ENCODE measurements at places on chromosomes 3 and 15.

- no peaks in the 10 kb centered on the region for H3K4me1 ChIP-seq
- DNase-seq, result no peak
- peaks cover 13% of the 10 kb centered on the region for H3K27me3 ChIP-seq
- H3K4me3 ChIP-seq, result no peak overlapping the region
- H3K27ac ChIP-seq, result no peak overlapping the region
- H3K36me3 ChIP-seq, result no peaks in the 10 kb centered on the region
These were observed 14.9 kb upstream of the DNAAF4 start for GRCh38 chr15:55522742-55523450.

DNA sequence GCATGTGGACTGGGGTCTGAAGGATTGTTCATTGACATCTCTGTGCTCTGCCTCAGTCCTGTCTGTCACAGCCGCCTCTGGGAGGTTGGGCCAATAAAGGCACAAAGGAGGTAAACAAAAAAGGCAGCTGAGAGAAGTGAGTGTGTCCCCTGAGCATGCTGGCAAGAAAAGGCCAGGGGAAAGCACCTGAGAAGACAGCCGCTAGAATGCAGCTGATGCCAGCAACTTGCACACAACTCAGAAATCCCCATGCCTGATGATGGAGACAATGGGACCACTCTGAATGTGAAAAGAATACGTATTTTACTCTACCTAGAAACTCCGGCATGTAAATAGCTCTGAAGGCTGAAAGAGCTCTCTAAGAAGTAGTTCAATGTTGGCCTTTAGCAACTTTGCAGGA lies 118.7 kb downstream of the KCNH8 start:
- H3K36me3 ChIP-seq, result no peaks in the 10 kb centered on the region
- no peak for DNase-seq
- H3K4me1 ChIP-seq, result no peaks in the 10 kb centered on the region
- H3K27ac ChIP-seq, result no peak overlapping the region
- no peak overlapping the region for H3K4me3 ChIP-seq

DNA sequence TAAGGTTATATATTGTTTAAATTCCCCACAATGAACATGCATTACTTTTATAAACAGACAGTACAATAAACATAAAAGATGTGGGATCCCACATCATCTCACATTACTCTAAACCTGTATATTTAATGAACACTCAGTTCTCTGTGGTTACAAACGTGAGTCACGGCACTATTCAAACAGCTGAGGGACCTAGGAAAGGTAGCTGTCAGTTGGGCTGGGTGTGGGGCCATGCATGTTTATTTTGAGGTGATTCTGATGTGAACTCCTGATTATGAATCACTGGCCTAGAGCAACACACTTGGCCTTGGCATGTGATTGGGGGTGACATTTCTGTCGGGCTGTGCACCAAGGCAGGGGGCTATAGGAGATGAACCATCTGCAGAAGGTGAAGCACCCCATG lies 147.6 kb upstream of the HACD2 start:
- peaks cover 26% of the 10 kb centered on the region for H3K4me1 ChIP-seq
- DNase-seq, result peak; percentile 82
- no peak overlapping the region for H3K4me3 ChIP-seq
- H3K27me3 ChIP-seq, result no peaks in the 10 kb centered on the region
- peaks cover 34% of the 10 kb centered on the region for H3K36me3 ChIP-seq

DNA sequence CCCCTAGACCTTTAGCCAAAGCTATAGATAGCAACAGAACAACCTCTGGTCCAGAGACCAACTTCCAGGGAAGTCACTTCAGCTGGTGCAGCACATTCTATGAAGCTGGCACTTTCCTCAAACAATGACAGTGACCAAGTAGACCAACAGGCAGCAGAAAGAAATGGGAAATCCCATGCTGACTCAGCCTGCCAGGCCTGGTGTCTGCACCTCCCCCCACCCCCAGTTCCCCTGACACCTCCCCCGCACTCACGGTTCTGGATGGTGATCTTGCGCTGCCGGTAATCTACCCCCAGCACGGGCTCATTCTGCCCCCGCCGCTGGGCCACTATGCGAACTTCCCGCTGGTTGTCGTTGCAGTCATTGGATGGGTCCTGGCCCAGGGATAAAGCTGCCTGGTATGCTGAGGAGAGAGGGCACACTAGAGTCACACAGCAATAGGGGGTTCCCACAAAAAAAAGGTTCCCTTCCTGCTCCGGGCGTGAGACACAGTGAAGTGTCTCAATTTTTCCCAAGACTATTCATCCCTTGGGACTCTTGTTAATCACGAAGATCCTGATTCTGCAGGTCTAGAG lies 17.0 kb downstream of the ILDR1 start:
- no peak for DNase-seq
- H3K27me3 ChIP-seq, result peaks cover 6% of the 10 kb centered on the region
- no peaks in the 10 kb centered on the region for H3K36me3 ChIP-seq
- H3K4me3 ChIP-seq, result no peak overlapping the region
- H3K27ac ChIP-seq, result no peak overlapping the region

DNA sequence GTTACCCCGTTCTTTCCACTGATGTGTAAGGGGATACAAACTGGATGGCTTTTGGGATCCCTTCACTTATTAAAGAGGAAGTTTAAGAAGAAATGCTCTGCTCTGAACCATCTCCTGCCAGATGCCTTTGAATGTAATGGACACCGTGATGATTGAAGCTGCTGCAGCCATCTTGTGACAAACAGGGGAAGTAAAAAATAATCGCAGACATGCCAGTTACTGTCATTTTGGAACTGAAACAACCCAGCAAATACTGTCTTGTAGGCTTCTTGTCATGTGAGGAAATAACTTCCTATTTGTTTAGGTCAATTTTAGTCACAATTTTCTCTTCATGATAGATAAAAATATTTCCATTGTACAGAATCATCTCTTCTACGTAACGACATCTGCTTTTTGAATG lies 224.0 kb downstream of the CHL1 start:
- H3K4me1 ChIP-seq, result no peaks in the 10 kb centered on the region
- H3K27ac ChIP-seq, result no peak overlapping the region
- no peak for DNase-seq
- no peaks in the 10 kb centered on the region for H3K27me3 ChIP-seq

DNA sequence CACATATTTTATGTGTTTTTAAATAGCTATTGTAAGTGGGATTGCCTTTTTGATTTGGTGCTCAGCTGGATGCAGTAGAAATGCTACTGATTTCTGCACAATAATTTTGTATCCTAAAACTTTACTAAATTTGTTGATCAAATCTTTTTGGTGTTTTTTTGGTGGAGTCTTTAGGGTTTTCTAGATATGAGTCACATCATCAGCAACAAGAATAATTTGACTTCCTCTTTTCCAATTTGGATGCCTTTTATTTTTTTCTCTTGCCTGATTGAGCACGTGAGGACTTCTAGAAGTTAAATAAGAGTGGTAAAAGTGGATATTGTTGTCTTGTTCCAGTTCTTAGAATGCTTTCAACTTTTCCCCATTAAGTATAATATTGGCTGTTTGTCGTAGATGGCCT lies 51.3 kb downstream of the TLNRD1 start:
- no peaks in the 10 kb centered on the region for H3K36me3 ChIP-seq
- no peak overlapping the region for H3K4me3 ChIP-seq
- no peaks in the 10 kb centered on the region for H3K27me3 ChIP-seq
- no peak overlapping the region for H3K27ac ChIP-seq
- DNase-seq, result no peak
